ENCODE measurements at places on chromosomes 6 and 20.

- no peak for DNase-seq
Measured at GRCh38 chr6:38154731-38155130, 335.2 kb downstream of the ZFAND3 start.

GRCh38 chr20:8678098-8678776 lies 390.6 kb upstream of the PLCB4 start:
- DNase-seq, result no peak

DNA sequence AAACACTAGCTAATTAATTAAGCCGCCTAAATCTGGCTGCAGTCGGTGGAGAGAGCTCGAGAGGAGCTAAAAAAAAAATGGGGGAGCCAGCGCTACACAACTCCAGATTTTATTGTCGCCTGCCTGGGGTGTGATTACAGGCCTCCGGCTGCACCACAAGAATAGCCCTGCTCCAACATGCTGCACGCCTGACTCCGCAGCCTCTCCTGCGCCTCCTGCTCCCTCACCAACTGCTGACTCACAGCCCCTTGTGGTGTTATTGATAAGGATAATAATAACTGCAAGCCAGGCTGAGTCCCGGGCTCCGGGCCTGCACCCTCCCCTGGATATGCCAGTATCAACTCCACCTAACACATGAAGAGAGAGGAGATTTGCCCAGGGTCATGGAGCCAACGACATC lies 16.8 kb downstream of the SIRPA start:
- DNase-seq, result no peak

- no peak for DNase-seq
Measured at GRCh38 chr6:36227379-36228228, 31.1 kb downstream of the BRPF3 start.

GRCh38 chr20:40497899-40498691 lies 190.9 kb downstream of the MAFB start:
- DNase-seq, result no peak

DNA sequence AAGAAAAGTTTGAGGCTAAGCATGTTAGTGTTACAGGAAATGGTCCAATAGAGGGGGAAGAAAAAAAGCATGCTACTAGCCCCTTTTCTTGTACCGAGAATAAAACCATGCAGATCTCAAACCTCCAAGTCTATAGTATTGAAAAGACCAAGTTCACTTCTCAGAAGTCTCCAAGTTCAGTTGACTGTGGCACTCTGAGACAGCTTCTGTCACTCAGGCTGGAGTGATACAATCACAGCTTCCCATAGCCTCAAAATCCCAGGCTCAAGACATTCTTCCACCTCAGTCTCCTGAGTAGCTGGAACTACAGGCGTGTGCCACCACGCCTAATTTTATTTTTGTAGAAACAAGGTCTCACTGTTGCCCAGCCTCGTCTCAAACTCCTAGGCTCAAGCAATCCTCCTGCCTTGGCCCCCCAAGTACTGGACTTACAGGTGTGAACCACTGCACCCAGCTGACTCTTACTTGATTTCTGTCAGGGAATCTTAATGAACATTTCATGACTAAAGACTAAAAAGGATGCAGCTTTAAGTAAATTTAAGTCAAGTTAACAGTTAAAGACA lies 16.2 kb downstream of the C6orf62 start:
- DNase-seq, result no peak

- no peak for DNase-seq
Measured at GRCh38 chr6:83378621-83379388, 52.0 kb downstream of the ME1 start.
